Peyer's patch (tissue), 4 donors: ENCODE measurements at places on chromosomes 3 and 15. TPM values are rescaled to one million over a fixed set of nuclear protein-coding genes. Genes with fewer than 3 reads are reported as not detected.

Gene GRAMD1C
- total RNA-seq: 29.4 TPM

GRCh38 chr3:166444756-166445155 lies 607.5 kb upstream of the BCHE start:
- no peak overlapping the region for H3K27ac ChIP-seq
- H3K36me3 ChIP-seq: no peaks in the 10 kb centered on the region
- no peaks in the 10 kb centered on the region for H3K4me1 ChIP-seq
- no peak overlapping the region for H3K4me3 ChIP-seq

DNA sequence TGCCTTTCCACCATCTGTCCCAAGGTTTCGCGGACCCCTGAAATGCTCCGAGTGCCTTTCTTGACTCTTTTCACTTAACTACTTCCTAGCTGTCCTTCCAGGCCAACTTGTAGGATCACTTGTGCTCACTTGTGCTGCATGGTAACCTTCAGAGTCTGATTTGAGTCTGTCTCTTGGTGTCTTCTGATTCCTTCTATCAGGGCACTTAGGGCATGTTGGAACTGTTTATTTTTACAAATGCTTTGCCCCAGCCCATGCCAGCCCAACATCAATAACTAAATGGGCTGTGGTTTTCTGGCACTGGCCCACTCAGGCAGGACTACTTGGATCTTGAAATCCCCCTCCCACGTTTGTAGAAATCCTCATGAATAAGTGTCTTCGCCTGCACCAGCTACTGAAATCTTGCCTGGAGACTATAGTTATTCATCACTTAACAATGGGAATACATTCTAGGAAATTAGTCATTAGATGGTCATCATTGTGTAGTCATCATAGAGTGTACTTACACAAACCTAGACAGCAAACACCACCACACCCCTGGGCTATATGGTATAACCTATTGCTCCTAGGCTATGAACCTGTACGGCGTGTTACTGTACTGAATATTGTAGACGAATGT lies 123.1 kb upstream of the STRIT1 start:
- no peak overlapping the region for H3K4me3 ChIP-seq
- H3K36me3 ChIP-seq: no peaks in the 10 kb centered on the region
- no peaks in the 10 kb centered on the region for H3K4me1 ChIP-seq
- DNase-seq: no peak
- H3K27ac ChIP-seq: no peak overlapping the region

DNA sequence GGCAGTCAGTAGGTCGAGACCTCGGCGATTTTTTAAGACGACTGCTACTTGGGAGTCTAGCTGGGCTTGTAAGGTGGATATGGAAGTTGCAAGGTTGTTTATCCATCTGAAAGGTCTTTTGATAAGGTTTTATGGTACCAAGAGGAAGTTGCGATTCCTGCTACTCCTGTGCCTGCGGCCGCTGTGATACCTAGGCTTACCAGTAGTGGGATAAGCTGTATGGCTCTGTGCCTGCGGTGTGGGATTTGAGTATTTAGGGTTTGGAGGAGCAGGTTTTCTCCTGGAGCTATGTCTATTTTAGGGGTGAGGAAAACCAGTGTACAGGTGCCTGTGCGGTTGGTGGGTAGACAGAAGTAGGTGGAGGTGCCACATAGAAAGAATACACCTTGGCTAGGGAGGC lies 1059.8 kb downstream of the SI start:
- H3K27me3 ChIP-seq: no peaks in the 10 kb centered on the region

Gene ATP2B2
- not detected for total RNA-seq

Gene CEP19
- total RNA-seq: not detected

- peak; percentile 29 for DNase-seq
- H3K4me3 ChIP-seq: no peak overlapping the region
- H3K27ac ChIP-seq: no peak overlapping the region
- H3K27me3 ChIP-seq: no peaks in the 10 kb centered on the region
- H3K36me3 ChIP-seq: no peaks in the 10 kb centered on the region
Measured at GRCh38 chr15:68307131-68307928, 29.8 kb downstream of the FEM1B start.

Gene LRRN1
- 3.6 TPM for total RNA-seq

- DNase-seq: no peak
- no peaks in the 10 kb centered on the region for H3K27me3 ChIP-seq
- H3K27ac ChIP-seq: no peak overlapping the region
- H3K4me3 ChIP-seq: no peak overlapping the region
- H3K36me3 ChIP-seq: no peaks in the 10 kb centered on the region
Measured at GRCh38 chr3:110577854-110578253, 493.8 kb upstream of the NECTIN3 start.

Gene ESYT3
- 2.5 TPM for total RNA-seq

Gene CBLB
- total RNA-seq: 58.6 TPM

- H3K27ac ChIP-seq: no peak overlapping the region
- no peak overlapping the region for H3K4me3 ChIP-seq
- no peaks in the 10 kb centered on the region for H3K36me3 ChIP-seq
- no peaks in the 10 kb centered on the region for H3K4me1 ChIP-seq
Measured at GRCh38 chr15:55764398-55764797, 21.4 kb upstream of the PRTG start.

DNA sequence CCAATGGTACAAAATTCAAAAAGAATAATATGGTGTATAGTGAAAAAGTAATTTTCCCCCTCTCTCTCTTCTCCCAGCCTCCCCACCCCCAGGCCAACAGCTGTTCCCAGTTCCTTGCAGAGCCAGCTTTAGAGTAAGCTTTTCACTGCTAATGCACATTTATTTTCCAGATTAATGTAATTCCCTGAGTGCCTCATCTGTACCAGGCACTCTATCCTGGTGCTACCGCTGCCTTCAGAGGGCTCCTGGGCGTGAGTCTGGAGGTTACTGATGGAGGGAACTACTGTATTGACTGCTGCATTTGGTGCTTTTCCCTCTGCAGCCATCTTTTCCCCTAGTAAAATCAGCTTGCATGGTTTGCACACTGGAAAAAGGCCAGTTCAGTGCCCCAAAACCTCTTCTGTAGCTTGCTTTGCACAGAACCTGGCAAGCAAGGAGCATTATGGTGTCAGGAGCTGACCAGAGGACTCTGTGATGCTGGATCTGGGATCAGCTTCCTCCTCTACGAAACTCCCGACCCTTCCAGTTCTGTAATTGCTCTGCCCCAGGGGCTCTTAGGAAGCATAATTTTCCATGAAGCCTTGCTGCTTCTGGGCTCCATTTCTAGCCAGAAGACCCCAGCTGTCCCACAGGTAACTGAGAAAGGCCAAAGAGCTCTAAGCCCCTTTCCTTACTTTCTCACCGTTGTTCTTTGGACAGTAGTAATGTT lies 8.5 kb upstream of the USP3 start:
- no peak for DNase-seq
- H3K27me3 ChIP-seq: no peaks in the 10 kb centered on the region
- H3K4me1 ChIP-seq: peaks cover 19% of the 10 kb centered on the region
- peak overlapping the region; percentile 88 for H3K27ac ChIP-seq
- H3K4me3 ChIP-seq: no peak overlapping the region
- H3K36me3 ChIP-seq: no peaks in the 10 kb centered on the region

GRCh38 chr3:182469086-182469485 lies 324.2 kb upstream of the ATP11B start:
- no peaks in the 10 kb centered on the region for H3K27me3 ChIP-seq
- DNase-seq: no peak
- no peaks in the 10 kb centered on the region for H3K36me3 ChIP-seq
- H3K4me1 ChIP-seq: no peaks in the 10 kb centered on the region

DNA sequence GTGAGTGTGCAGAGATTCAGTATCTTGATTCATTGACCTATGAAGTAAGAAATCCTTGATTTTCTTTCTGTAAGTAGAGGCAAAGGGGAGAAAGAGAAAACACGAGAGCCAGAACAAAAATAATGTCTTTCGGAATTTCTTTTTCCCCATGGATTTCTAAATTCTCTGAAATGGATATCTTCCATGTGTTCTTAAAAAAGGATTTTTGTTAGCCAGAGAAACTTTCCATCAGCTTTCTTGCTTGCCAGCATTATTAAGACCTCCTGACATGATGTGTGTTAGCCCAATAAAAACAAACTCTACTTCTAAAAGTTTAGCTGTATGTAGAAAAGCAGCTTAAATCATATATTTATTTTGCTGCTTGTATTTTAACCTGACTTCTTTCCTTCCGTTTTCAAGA lies 122.3 kb upstream of the AADACL2 start:
- no peaks in the 10 kb centered on the region for H3K27me3 ChIP-seq
- no peak overlapping the region for H3K4me3 ChIP-seq
- no peaks in the 10 kb centered on the region for H3K4me1 ChIP-seq
- no peak for DNase-seq

Gene NT5DC2
- total RNA-seq: 5.1 TPM

GRCh38 chr3:124207077-124207476 lies 215.2 kb upstream of the ROPN1 start:
- no peak for DNase-seq
- H3K4me3 ChIP-seq: no peak overlapping the region
- no peaks in the 10 kb centered on the region for H3K27me3 ChIP-seq
- no peak overlapping the region for H3K27ac ChIP-seq
- H3K4me1 ChIP-seq: no peaks in the 10 kb centered on the region
- H3K36me3 ChIP-seq: no peaks in the 10 kb centered on the region

GRCh38 chr3:169052465-169053302 lies 610.8 kb downstream of the MECOM start:
- H3K36me3 ChIP-seq: no peaks in the 10 kb centered on the region
- no peaks in the 10 kb centered on the region for H3K4me1 ChIP-seq
- H3K27ac ChIP-seq: no peak overlapping the region
- no peak for DNase-seq
- no peaks in the 10 kb centered on the region for H3K27me3 ChIP-seq
- H3K4me3 ChIP-seq: no peak overlapping the region

DNA sequence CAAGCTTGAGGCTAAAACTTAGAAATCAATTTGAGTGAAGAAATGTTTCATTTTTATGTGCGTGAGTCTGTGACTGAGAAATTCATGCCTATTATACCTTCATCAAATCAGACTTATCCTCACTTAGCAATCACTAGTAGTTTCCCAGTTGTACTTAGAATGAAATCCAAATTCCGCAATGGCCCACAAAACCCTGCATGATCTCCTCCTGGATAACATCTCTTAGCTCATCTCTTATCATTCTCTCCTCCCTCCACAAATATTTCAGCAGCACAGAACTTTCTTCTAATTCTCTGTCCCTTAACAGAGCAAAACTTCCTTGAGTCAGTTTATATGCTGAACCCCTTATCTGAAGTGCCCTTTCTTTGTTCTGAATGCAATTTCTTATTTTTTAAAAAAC lies 198.8 kb upstream of the TGFBR2 start:
- no peak for DNase-seq
- H3K27me3 ChIP-seq: no peaks in the 10 kb centered on the region
- no peak overlapping the region for H3K4me3 ChIP-seq
- H3K36me3 ChIP-seq: no peaks in the 10 kb centered on the region

Gene MORC1
- not detected for total RNA-seq

GRCh38 chr3:150422907-150423306 lies 14.8 kb downstream of the TSC22D2 start:
- H3K27ac ChIP-seq: no peak overlapping the region
- H3K36me3 ChIP-seq: no peaks in the 10 kb centered on the region
- H3K4me3 ChIP-seq: no peak overlapping the region
- H3K4me1 ChIP-seq: no peaks in the 10 kb centered on the region
- no peak for DNase-seq

GRCh38 chr15:66780172-66780972 lies 78.3 kb downstream of the SMAD6 start:
- H3K36me3 ChIP-seq: peaks cover 7% of the 10 kb centered on the region
- H3K4me3 ChIP-seq: no peak overlapping the region
- no peaks in the 10 kb centered on the region for H3K27me3 ChIP-seq
- H3K4me1 ChIP-seq: no peaks in the 10 kb centered on the region

- H3K27ac ChIP-seq: no peak overlapping the region
- no peaks in the 10 kb centered on the region for H3K4me1 ChIP-seq
- H3K27me3 ChIP-seq: no peaks in the 10 kb centered on the region
- no peak overlapping the region for H3K4me3 ChIP-seq
Measured at GRCh38 chr15:32730677-32731654, 13.2 kb downstream of the GREM1 start.

DNA sequence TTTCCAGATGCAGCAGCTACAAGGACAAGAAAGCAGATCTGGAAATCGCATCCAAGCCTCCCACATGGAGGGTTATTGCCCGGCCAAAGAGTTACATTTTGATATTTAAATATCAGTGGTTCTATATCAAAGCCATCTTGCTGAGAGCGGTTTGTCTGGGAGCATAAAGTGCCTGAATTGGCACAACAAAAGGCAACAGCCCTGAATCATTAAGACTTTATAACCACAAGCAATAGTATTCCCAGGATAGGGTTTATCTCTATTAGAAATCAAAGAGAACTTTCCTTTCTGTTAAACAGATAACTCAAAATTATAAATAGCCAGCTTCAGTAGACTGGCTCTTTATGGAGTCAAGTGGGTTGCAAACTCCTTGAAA lies 564.7 kb downstream of the ROBO1 start:
- DNase-seq: no peak
- no peak overlapping the region for H3K27ac ChIP-seq
- no peaks in the 10 kb centered on the region for H3K36me3 ChIP-seq
- no peaks in the 10 kb centered on the region for H3K4me1 ChIP-seq
